ENCODE measurements at places on chromosomes 7 and 10. TPM values are rescaled to one million over a fixed set of nuclear protein-coding genes. Genes with fewer than 3 reads are reported as not detected.

Gene C10orf53
- total RNA-seq = not detected

Gene OPN1SW
- not detected for total RNA-seq

Gene CRTAC1
- total RNA-seq = 5.8 TPM

Gene ZNF783
- 10.2 TPM for total RNA-seq

Gene CYP2C8
- total RNA-seq = not detected

Gene AGBL3
- 1.8 TPM for total RNA-seq

Gene AKR1E2
- total RNA-seq = 8.1 TPM

Gene TAS2R3
- total RNA-seq = 2.9 TPM

Gene SMARCD3
- 43.1 TPM for total RNA-seq

Gene ADCYAP1R1
- total RNA-seq = not detected

Gene TUBAL3
- total RNA-seq = not detected

Gene CAV1
- total RNA-seq = 374 TPM

Gene ZNF503
- 24.2 TPM for total RNA-seq

Gene HACD1
- total RNA-seq = 37.4 TPM

Gene CLDN4
- 0.52 TPM for total RNA-seq

Gene CUZD1
- 0.91 TPM for total RNA-seq

Gene CRHR2
- total RNA-seq = not detected

Gene CPED1
- total RNA-seq = 41.6 TPM

Gene COL26A1
- total RNA-seq = 0.22 TPM

Gene CYP3A4
- not detected for total RNA-seq

Gene SPACDR
- total RNA-seq = 0.26 TPM

Gene ZNF12
- 29.1 TPM for total RNA-seq

Gene TSPAN12
- total RNA-seq = 3.4 TPM

Gene LRRN3
- 0.26 TPM for total RNA-seq

Gene GATA3
- total RNA-seq = 0.11 TPM

Gene MYL10
- not detected for total RNA-seq

Gene TRIM73
- total RNA-seq = 1.7 TPM

Gene FAM25G
- total RNA-seq = not detected

Gene MPP7
- total RNA-seq = 9.9 TPM

Gene LEP
- total RNA-seq = 0.11 TPM

Gene KCP
- total RNA-seq = not detected

Gene PCLO
- 0.13 TPM for total RNA-seq
